ENCODE measurements at places on chromosomes 5 and 9. TPM values are rescaled to one million over a fixed set of nuclear protein-coding genes. Genes with fewer than 3 reads are reported as not detected.

GAS1 gene
- 3.2 TPM for total RNA-seq

TMEM174 gene
- not detected for total RNA-seq

IL31RA gene
- total RNA-seq: 5.4 TPM

BTNL3 gene
- not detected for total RNA-seq

C9orf50 gene
- total RNA-seq: not detected
